ENCODE measurements at places on chromosomes 3 and 15. TPM values are rescaled to one million over a fixed set of nuclear protein-coding genes. Genes with fewer than 3 reads are reported as not detected.

DNA sequence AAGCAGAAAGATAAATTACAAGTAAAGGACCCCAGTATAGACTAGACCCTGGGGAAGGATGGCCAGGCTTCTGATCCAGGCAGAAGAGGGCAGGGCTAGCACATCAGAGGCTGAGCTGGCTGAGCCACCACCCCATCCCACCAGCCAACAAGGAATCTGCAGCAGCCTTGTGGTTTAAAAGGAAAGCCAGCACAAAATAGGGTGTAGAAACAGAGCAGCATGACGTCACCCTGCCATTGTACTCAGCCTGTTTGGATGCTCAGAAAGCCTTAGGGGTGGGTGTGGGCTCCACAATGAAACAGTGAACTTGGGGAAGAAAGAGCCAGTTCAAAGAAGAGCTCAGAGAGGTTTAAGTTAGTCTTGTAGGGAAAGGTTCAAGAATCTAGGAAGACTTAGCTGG, 28.2 kb downstream of the DUOX1 start:
- no peak for DNase-seq

GRCh38 chr3:46509661-46510187, 11.9 kb downstream of the RTP3 start:
- DNase-seq, result no peak

The NEIL1 gene
- 11.2 TPM for polyA plus RNA-seq

- DNase-seq, result no peak
Measured at GRCh38 chr3:155398046-155398445, 104.6 kb upstream of the STRIT1 start.

The RLBP1 gene
- polyA plus RNA-seq, result not detected

The LMAN1L gene
- polyA plus RNA-seq, result not detected

- no peak for DNase-seq
Measured at GRCh38 chr3:190131329-190131728, 10.6 kb upstream of the P3H2 start.
